GM12878 (cell line): ENCODE measurements at places on chromosomes 16 and 17.
A peak's percentile ranks its signal among the peaks of the same experiment; 100 is the strongest.

DNA sequence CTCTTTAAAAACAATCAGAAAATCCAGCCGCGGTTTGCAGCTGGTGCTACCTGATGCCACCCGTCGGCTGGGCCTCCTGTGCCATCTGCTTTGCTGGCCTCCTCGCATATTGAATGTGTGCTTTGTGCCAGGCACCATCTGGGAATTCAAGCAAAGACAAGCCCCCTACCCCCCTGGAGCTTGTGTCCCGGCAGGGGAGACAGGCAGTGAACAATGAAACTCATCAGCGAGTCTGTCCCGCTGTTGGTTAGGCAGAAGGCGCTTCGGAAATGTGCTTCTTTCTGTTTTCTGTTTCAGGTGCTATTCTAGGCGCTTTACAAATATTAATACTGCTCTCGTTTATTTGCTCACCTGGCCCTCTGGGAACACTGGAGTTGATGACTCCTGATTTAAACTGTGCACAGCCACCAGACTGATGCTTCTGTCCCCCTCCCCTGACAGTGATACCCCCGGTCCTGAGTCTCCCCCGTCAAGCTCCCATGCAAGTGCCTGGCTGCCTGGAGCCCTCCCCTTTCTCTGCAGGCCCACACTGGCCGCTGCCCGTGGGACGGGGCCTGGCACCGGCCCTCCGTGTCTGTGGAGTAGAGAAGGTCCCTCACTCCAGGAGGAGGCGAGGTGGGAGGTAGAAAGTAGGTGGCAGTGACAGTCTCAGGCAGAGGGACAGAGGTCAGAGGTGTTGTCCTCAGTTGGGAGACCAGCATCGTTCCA is 126.1 kb upstream of the PLCG2 start:
- DNase-seq = no peak

GRCh38 chr17:49505854-49506253 is 10.8 kb downstream of the NGFR start:
- DNase-seq = no peak

DNA sequence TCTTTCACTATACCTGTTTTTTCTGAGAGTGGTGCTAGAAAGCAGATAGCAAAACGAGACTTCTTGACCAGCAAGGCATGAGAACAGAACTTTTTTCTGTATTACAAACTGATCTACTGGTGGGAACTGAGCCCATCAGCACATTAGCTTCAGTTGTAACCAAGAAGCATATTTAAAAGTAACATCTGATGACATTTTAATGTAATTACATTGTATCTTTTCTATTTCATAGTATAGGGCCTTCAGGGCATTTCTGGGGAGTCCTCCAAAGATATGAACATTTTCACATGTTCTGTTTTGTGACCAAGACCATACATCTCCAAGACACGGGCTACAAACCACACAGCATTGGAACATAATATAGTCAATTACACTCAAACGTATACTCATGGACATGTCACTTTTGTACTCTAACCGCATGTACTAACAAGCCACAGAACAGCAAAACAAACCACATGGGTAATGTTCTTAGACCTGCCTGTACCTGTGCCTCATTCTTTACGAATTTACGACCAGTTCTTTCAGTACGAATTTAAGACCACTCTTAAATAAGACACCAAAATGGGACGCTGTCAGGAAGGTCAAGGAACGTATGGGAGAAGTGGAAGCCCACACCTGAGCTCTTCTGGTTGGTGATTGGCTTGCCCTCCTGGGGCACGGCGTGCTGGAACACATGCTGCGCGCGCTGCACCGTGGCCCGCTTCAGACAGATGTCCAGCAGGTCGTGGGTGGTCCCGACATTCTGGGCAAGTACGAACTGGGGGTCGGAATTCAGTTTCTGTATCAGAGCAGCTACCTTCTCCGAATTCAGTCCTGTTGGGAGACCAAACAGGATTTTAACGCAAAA is 825 bp downstream of the BLMH start:
- DNase-seq = no peak

DNA sequence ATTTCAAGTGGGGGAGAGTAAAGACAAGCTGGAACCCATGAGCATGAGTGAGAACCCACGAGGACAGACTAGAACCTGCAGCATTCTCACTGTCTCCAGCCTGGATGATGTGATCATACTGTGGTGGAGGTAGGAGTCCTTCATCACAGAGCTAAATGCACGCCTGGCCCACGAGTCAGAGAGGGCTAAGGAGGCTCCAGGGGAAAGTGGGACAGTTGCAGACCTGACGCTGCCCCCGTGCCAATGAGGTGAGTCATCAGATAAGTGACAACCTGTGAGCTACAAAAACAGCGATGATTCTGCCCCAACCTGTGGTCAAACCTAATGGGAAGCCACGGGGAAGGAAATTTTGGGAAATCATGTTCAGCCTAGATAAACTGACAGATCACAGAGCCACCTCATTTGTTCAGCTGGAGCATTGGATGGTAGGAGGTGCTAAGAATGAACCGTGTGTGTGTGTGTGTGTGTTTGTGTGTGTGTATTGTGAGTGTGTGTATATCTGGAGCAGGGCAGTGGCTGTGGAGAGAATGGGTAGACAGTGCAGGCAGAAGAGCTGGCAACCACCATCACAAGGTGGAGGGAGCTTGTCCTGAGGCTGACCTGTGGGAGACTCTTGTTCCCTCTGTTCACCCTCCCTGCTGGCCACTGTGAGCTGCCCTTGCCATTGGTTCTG is 131.8 kb downstream of the UTP18 start:
- DNase-seq = no peak

DNA sequence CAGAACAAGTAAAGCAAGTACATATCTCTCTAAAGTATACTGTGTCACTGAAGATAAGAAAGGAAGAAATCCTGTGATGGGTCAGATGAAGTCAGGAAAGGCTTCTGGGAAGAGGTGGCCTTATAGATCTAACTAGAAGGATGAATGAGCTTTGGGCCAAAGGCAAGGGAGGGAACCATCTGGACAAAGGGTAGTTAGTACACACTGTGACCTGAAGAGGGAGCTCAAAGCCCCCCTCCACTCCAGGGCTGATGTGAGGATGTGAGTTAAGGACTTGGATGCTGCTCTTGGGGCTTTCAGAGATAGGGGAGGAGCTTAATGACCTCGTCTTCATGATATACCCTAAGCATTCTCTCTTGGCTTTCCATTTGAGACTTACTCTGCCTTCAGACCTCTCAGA is 185.3 kb upstream of the CACNG3 start:
- DNase-seq = peak; percentile 9

DNA sequence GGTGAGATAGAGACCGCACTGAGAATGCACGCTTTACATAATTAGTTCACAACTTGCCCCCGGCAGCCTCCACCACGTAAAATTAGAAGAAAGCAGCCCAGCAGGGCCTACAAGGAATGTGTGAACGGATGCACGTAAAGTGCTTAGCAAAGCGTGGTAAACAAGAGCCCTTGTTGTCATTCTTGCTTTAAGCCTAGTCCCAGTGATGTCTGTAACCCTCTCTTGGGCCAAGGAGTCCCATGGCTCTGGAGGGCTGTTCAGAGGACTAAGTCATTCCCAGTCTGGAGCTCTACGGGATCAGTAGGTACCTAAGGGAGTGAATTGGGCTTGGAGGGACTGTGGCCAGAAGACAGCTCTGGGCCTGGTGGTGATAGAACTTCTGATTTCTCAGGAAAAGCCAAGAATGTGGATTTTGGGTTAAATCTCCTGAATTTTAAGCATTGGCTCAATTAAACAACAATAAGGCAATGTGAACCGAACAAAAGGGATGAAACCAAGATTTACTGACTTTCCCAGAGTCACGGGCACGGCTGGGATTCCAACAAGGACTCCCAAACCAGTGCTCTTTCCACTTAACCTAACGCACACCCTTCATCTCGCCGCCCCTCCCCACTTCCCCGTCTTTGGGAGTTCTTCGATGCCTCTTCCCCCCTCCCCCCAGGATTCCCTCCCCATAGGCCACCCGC is 775 bp upstream of the CHP2 start:
- DNase-seq = no peak

DNA sequence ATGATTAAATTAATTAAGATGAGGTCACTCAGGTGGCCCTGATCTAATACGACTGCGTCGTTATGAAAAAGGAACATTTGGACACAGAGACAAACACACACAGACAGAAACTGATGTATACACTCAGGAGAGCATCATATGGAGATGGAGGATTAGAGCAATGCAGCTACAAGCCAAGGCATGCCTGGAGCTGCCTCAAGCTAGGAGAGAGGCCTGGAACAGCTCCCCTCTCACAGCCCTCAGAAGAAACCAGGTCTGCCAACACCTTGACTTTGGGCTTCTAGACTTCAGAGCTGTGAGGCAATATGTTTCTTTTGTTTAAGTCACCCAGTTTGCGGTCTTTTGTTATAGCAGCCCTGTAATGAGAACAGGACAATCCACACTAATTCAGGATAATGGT is 318.9 kb downstream of the HS3ST3B1 start:
- no peak for DNase-seq

DNA sequence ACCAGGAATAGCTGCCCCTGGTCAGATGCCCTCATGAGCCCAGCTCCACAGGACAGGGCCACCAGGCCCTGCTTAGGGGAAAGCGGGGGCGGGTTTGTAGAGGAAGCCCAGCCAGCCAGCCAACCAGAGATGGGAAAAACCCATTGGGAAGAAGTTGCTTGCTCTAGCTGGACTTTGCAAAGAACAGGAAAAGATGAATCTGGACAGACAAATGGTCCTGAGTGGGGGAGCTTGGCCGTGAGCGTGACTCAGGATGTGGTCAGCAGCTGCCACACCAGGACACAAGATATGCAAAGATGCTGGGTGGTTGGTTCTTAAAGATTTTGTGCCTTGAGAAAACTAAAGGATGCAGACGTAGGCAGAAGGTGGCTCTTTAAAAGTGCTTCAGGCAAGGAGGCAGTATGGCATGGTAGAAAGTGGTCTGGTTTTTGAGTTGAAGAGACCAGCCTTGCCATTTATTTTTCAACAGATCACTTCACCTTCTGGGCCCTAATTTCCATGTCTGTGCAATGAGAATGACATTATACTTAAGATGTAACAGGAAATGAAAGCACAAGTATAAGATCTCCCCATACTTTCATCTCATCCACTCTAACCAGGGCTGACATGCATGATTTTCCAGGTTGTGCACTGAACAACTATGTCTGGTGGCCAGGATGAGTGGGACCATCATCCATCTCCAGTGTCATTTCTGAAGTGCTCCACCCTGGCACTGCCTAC is 27.8 kb upstream of the HEATR6 start:
- DNase-seq = no peak

- no peak for DNase-seq
Observed at GRCh38 chr17:61436995-61437704, 15.1 kb upstream of the TBX4 start.
